ENCODE measurements at places on chromosomes 13 and 19.

DNA sequence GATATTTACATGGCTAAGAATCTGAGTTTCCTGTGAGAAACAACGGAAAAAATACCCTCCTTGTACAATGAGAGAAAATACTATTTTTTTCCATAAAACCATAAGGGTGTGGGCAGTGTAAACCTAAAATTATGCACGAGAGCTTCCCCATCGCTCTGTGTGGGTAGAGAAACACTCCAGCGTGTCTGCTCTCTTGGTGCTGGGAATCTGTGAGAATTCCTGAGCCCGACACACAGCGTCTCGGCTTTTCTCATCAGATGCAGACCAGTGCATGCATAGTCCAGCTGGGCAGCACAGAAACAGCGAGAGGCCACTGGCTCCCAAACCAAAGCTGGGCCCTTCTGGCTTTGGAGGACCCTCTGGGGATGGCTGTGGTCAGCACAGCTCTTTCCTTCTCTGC, 12.0 kb downstream of the PLPP2 start:
- no peak for DNase-seq

DNA sequence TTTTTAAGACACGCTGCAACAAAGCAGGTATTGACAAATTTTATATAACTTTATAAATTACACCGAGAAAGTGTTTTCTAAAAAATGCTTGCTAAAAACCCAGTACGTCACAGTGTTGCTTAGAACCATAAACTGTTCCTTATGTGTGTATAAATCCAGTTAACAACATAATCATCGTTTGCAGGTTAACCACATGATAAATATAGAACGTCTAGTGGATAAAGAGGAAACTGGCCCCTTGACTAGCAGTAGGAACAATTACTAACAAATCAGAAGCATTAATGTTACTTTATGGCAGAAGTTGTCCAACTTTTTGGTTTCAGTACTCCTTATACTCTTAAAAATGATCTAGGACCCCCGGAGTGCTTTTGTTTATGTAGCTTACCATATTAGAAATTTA, 1.2 kb downstream of the BRCA2 start:
- DNase-seq = no peak

- no peak for DNase-seq
Observed at GRCh38 chr13:36950330-36950729, 30.3 kb upstream of the SMAD9 start.

DNA sequence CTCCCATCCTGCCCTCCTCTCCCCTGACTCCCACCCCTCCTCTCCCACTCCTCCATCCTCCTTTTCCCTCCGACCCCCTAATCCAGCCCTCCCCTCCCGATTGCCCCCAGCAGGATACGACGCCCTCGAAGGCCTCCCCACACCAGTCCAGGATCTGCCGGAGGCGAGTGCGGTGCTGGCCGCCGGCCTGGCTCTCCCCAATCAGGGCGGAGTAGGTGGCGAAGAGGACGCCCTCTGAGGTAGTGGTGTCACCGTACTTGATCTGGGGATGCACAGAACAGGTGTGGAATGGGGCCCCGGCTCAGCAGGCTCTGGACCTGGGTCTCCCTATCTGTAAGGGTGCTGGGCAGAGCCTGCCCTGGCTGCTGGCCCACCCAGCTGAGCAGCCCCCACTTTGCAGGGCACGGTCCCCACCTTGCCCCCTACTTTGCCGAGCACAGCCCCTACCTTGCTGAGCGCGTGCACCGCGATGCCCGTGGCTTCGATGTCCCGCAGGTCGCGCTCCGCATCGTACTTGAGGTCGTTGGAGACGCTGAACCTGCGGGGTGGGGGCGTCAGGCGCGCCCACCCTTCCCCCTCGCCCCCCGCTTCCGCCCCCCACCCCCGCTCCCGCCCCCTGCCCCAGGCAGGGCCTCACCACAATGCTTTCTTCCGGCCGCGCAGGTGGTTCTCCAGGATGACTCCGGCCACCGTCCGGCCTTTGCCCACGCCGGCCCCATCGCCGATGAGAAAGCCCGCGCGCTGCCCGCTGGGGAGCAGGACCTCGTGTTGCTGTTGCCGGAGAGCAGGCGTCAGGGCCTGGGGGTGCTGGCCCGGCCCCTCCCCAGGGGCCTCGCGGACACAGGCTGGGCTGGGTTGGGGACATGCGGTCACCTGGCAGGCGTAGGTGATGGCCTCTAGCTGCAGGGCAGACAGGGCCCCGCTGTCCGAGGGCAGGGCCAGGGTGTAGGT, 18.5 kb downstream of the GPX4 start:
- no peak for DNase-seq

- DNase-seq = no peak
Observed at GRCh38 chr13:18996627-18997051, 185.0 kb downstream of the TUBA3C start.

- DNase-seq = no peak
Observed at GRCh38 chr13:33550885-33551284, 265.3 kb upstream of the STARD13 start.

GRCh38 chr19:58261600-58261967, 17.2 kb upstream of the ZNF8 start:
- DNase-seq = no peak

DNA sequence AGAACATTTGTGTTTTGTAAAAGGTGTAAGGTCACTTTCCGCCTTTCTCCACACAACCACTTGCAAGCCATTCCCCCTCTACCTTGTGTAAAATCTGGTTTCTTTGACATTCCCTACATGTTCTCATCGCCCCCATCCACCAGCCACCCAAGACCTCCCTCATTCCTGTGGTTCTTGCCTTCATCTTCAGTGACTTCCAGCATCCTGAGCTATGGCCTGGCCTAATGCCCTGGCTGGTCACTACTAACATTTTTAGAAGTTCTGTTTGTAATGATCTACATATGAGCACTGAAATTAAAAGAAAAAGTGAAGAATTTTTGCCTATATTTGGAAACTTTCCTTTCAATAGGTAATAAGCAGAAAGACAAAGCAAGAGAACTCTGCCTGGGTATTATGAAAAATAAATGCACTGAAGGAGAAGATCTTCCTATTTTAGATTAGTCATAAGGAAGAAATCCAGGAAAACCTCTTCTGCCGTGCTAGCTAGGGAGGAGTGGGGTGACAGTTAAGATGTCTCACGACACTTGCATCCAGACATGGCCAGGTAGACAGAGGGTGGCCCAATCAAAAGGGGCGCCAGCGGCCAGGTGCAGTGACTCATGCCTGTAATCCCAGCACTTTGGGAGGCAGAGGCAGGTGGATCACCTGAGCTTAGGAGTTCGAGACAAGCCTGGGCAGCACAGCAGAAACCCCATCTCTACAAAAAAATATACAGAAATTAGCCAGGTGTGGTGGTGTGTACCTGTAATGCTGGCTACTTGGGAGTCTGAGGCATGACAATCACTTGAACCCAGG, 28.1 kb upstream of the MPHOSPH8 start:
- no peak for DNase-seq

Data from D341Med (cell line).